ENCODE measurements at places on chromosomes 6 and 20. TPM values are rescaled to one million over a fixed set of nuclear protein-coding genes. Genes with fewer than 3 reads are reported as not detected.

DNA sequence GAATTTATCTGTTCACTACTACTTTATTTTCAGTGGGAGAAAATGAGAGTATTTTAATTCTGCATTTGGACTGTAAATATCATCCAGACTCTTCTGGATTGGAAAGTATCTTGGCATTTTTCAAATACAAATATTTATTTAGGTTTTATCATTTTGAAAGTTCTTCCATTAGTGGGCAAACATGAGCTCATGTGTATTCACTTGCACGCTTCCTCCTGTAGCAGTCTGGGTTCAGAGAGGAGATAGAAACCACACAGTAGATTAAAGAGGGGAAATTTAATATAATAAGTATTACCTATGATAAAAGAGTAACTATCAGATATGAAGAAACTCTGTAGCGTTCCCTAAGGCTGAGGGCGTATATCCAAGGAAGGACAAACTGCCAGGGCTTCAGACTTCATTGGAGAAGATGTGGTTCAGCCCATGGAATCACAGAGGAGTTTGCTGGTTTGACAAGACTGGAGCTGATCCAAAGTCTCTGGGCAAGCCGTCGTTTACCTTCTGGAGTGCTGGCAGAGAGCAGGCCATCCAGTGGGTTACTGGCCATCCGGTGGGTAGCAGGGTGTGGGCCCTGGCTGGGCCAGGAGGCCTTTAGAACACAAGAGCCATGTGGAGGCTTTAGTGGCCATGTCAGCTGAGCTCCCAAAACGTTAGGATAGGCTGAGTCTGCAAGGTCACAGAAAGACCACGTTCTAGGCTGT is 44.3 kb downstream of the KCNS1 start:
- peaks cover 66% of the 10 kb centered on the region for H3K4me1 ChIP-seq
- no peaks in the 10 kb centered on the region for H3K27me3 ChIP-seq
- DNase-seq: no peak
- H3K36me3 ChIP-seq: peaks cover 67% of the 10 kb centered on the region
- H3K4me3 ChIP-seq: no peak overlapping the region

SLC22A16 gene
- not detected for total RNA-seq

KHDC1L gene
- total RNA-seq: not detected

- peaks cover 27% of the 10 kb centered on the region for H3K36me3 ChIP-seq
- no peak for DNase-seq
- H3K27ac ChIP-seq: peak overlapping the region; percentile 27
- no peaks in the 10 kb centered on the region for H3K27me3 ChIP-seq
- H3K4me3 ChIP-seq: no peak overlapping the region
These were observed 72.9 kb downstream of the SGK1 start for GRCh38 chr6:134245041-134245440.

- no peak for DNase-seq
- H3K36me3 ChIP-seq: no peaks in the 10 kb centered on the region
- H3K4me3 ChIP-seq: no peak overlapping the region
- H3K4me1 ChIP-seq: no peaks in the 10 kb centered on the region
These were observed 105.6 kb downstream of the DCDC2 start for GRCh38 chr6:24252280-24252679.

SIRPG gene
- 112 TPM for total RNA-seq

DNA sequence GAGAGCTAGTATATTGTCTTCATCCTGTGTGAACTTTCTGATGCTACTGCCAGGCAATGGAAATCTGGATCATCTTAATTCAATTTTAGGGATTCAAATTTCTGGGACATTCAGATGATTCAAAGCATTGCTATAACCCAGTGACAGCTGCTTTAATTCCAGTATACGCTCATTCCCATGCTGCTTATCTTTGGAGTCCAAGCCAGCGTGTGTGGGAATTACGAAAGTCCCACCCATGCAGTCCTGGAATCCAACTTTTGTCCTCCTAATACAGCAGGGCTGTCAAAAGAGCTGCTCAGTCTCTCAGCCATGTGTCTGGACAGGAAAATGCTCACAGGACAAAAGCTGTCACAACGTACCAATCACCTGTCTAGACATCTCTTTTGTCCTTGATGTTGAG is 219.8 kb downstream of the LAMA2 start:
- H3K4me1 ChIP-seq: no peaks in the 10 kb centered on the region
- H3K4me3 ChIP-seq: no peak overlapping the region
- H3K36me3 ChIP-seq: no peaks in the 10 kb centered on the region
- DNase-seq: no peak
- peaks cover 2% of the 10 kb centered on the region for H3K27me3 ChIP-seq

- H3K4me1 ChIP-seq: peaks cover 27% of the 10 kb centered on the region
- no peak overlapping the region for H3K4me3 ChIP-seq
- no peaks in the 10 kb centered on the region for H3K27me3 ChIP-seq
- H3K27ac ChIP-seq: no peak overlapping the region
- DNase-seq: peak; percentile 70
These were observed 3.4 kb upstream of the SCML4 start for GRCh38 chr6:107827541-107827940.

CDS2 gene
- total RNA-seq: 58.3 TPM

DNA sequence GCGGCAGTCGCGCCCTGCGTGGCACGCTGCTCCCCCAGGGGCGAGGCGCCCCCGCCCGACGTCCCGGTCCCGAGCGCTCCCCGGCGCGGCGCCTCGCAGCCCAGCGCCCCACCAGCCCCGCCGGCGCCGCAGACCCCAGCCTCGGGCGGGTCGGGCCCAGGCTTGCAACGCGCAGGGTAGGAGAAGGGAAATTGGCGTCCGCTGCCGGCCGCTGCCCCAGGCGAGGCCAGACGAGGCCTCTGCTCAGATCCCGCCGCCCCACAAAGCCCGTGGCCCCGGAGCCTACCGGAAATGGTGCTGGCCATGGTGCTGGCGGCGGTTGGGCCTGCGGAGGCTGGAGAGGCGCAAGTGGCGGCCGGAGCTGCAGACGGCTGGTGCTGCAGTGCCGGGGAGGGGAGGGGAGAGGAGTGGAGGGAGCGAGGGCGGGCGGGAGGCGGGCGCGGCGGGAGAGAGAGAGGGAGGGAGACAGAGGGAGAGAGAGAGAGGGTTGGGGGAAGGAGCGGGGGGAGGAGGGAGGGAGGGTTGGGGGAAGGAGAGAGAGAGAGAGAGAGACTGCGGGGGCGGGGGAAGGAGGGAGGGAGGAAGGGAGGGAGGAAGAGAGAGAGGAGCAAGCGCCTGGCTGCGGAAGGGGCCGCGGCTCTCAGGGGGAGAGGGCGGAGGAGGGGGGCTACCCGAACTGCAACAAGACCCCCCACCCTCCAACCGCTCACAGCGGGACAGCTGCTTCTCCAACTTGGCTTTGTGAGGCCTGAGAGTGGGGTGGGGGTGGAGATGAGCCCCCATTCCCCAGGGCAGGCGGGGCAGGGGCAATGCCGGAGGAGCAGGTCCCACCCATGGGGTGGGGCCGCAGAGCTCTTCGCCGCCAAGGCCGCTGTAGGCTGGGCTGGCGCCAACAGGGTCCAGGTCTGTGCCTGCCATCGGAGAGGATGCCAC is at the start of gene STMN3:
TSS of gene STMN3 (minus strand) at position 384 of the 933 bp plus-strand sequence. CDS start at position 305, 79 bp downstream.
- H3K4me1 ChIP-seq: peaks cover 32% of the 10 kb centered on the region
- H3K36me3 ChIP-seq: peaks cover 3% of the 10 kb centered on the region

- no peaks in the 10 kb centered on the region for H3K36me3 ChIP-seq
- no peak overlapping the region for H3K27ac ChIP-seq
- H3K4me1 ChIP-seq: no peaks in the 10 kb centered on the region
- H3K27me3 ChIP-seq: no peaks in the 10 kb centered on the region
These were observed 76.1 kb downstream of the PAX1 start for GRCh38 chr20:21781446-21782075.

ATF6B gene
- 107 TPM for total RNA-seq

DNA sequence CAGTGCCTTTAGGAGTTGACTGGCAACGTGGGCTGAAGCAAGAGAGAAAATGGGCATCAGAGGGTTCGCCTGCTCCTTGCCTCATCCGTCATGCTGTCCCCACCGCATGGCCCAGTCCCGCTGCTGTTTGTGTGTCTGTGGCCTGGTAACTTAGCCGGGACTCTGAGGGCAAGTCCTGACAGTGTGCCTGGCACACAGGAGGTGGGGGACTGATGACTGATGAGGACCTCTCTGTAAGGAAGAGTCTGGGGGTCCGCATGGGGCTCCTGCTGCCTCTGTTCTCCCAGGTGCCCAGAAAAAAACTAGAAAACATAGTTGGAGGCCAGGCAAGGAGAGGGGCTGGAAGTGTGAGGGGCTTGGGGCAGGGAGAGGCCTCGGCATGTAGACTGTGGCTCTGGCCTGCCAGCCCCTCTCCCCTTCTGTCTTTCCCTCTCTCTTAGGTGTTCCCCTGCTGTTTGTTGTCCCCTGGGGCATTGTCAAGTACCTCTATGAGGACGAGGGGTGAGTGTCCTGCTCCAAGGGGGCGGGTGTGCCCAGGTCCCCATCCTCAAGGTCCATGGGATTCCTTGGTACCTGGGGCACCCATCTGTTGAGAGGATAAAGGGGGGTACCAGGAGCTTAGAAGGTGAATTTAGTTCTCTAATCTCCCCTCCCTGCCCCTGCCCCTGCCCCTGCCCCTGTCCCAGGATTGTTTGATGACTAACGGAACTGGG is 29.5 kb downstream of the GLP1R start:
- H3K36me3 ChIP-seq: no peaks in the 10 kb centered on the region
- no peaks in the 10 kb centered on the region for H3K4me1 ChIP-seq
- DNase-seq: no peak
- no peak overlapping the region for H3K27ac ChIP-seq

EYA4 gene
- not detected for total RNA-seq

DNA sequence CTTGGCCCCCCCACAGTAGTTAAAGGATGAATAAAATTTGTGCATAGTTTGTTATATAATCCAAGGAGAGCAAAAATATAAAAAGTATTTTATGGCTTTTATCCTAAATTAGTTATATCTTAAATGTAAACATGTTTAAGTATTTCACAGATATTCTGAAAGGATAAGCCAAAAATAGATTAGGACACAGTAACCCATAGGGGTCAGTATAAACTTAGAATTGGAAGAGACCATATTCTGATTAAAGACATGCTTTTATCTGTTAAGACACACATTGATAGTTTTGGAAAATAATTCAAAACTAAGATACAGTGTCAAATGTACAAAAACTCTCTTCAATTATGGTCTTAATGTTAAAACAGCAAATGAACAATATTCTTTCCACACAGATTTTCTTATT is 4.5 kb upstream of the SERINC1 start:
- no peak overlapping the region for H3K27ac ChIP-seq
- no peaks in the 10 kb centered on the region for H3K27me3 ChIP-seq
- peaks cover 2% of the 10 kb centered on the region for H3K36me3 ChIP-seq
- peaks cover 2% of the 10 kb centered on the region for H3K4me1 ChIP-seq
- no peak for DNase-seq
- no peak overlapping the region for H3K4me3 ChIP-seq

- no peak overlapping the region for H3K4me3 ChIP-seq
- DNase-seq: no peak
- no peaks in the 10 kb centered on the region for H3K27me3 ChIP-seq
- H3K27ac ChIP-seq: no peak overlapping the region
- no peaks in the 10 kb centered on the region for H3K36me3 ChIP-seq
These were observed 553.8 kb upstream of the JAG1 start for GRCh38 chr20:11227602-11228001.

- H3K36me3 ChIP-seq: no peaks in the 10 kb centered on the region
- no peaks in the 10 kb centered on the region for H3K4me1 ChIP-seq
- no peaks in the 10 kb centered on the region for H3K27me3 ChIP-seq
- no peak overlapping the region for H3K27ac ChIP-seq
- no peak overlapping the region for H3K4me3 ChIP-seq
These were observed 350.4 kb downstream of the TENT5A start for GRCh38 chr6:81401970-81402690.

- no peak for DNase-seq
- no peak overlapping the region for H3K4me3 ChIP-seq
- no peaks in the 10 kb centered on the region for H3K36me3 ChIP-seq
- H3K27me3 ChIP-seq: peaks cover 27% of the 10 kb centered on the region
These were observed 4.1 kb upstream of the MOXD1 start for GRCh38 chr6:132405143-132405915.

CRYBG1 gene
- 34.9 TPM for total RNA-seq

- no peaks in the 10 kb centered on the region for H3K27me3 ChIP-seq
- H3K4me3 ChIP-seq: peak overlapping the region; percentile 81
- H3K27ac ChIP-seq: peak overlapping the region; percentile 86
These were observed 1.0 kb upstream of the DUSP22 start for GRCh38 chr6:291204-291696.

- DNase-seq: peak; percentile 54
- H3K27ac ChIP-seq: peak overlapping the region; percentile 75
- H3K4me3 ChIP-seq: peak overlapping the region; percentile 12
- H3K27me3 ChIP-seq: no peaks in the 10 kb centered on the region
- H3K36me3 ChIP-seq: peaks cover 52% of the 10 kb centered on the region
- peaks cover 76% of the 10 kb centered on the region for H3K4me1 ChIP-seq
These were observed 182.8 kb downstream of the ZDHHC14 start for GRCh38 chr6:157563611-157564284.

PMEPA1 gene
- not detected for total RNA-seq

CYB5R4 gene
- total RNA-seq: 30.8 TPM
